ENCODE measurements at places on chromosomes 4 and X. TPM values are rescaled to one million over a fixed set of nuclear protein-coding genes. Genes with fewer than 3 reads are reported as not detected.

Gene STATH
- total RNA-seq = not detected

GRCh38 chr4:185282968-185283367 lies 73.6 kb downstream of the SNX25 start:
- no peak for DNase-seq
- peaks cover 12% of the 10 kb centered on the region for H3K4me1 ChIP-seq
- H3K36me3 ChIP-seq = no peaks in the 10 kb centered on the region
- H3K27ac ChIP-seq = no peak overlapping the region
- no peaks in the 10 kb centered on the region for H3K27me3 ChIP-seq
- H3K4me3 ChIP-seq = no peak overlapping the region

Gene UGT2A1
- not detected for total RNA-seq

GRCh38 chr4:18593297-18594002 lies 571.9 kb upstream of the LCORL start:
- H3K27me3 ChIP-seq = no peaks in the 10 kb centered on the region
- peak; percentile 80 for DNase-seq
- no peaks in the 10 kb centered on the region for H3K36me3 ChIP-seq
- H3K4me3 ChIP-seq = no peak overlapping the region
- no peaks in the 10 kb centered on the region for H3K4me1 ChIP-seq

Gene CXorf65
- not detected for total RNA-seq

Gene MSX1
- total RNA-seq = 5.0 TPM

- no peak overlapping the region for H3K4me3 ChIP-seq
- no peak for DNase-seq
- H3K27me3 ChIP-seq = peaks cover 29% of the 10 kb centered on the region
Measured at GRCh38 chr4:41448934-41449333, 89.0 kb upstream of the LIMCH1 start.

GRCh38 chrX:97984641-97985040 lies 1100.9 kb downstream of the RPA4 start:
- no peak overlapping the region for H3K4me3 ChIP-seq
- no peaks in the 10 kb centered on the region for H3K36me3 ChIP-seq
- no peaks in the 10 kb centered on the region for H3K4me1 ChIP-seq
- no peak overlapping the region for H3K27ac ChIP-seq
- DNase-seq = no peak
- no peaks in the 10 kb centered on the region for H3K27me3 ChIP-seq

Gene NMU
- total RNA-seq = not detected

- no peaks in the 10 kb centered on the region for H3K36me3 ChIP-seq
- DNase-seq = peak; percentile 96
- H3K27ac ChIP-seq = peak overlapping the region; percentile 93
- H3K27me3 ChIP-seq = no peaks in the 10 kb centered on the region
- H3K4me1 ChIP-seq = peaks cover 20% of the 10 kb centered on the region
Measured at GRCh38 chr4:73222466-73223257, 35.9 kb downstream of the ANKRD17 start.

Gene P2RY10
- not detected for total RNA-seq

DNA sequence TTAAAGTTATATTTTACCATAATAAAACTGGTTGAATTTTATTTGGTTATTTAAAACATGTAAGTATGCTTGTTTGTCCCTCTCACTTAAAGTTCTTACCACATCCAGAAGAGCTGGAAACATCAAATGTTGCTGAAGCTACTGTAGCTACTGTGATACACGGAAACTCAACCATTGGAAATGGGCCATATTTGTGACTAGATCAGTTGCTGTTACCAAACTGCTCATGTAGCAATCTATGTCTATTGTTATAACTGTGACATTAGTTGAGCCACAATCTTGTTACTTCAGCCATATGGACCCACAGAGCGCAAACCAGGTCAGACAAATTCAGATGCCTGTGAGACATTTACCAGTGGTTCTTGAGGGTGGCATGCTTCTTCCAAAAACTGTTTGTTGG lies 41.6 kb downstream of the NDNF start:
- DNase-seq = no peak
- H3K27me3 ChIP-seq = no peaks in the 10 kb centered on the region
- H3K27ac ChIP-seq = no peak overlapping the region
- no peaks in the 10 kb centered on the region for H3K36me3 ChIP-seq
- no peaks in the 10 kb centered on the region for H3K4me1 ChIP-seq

DNA sequence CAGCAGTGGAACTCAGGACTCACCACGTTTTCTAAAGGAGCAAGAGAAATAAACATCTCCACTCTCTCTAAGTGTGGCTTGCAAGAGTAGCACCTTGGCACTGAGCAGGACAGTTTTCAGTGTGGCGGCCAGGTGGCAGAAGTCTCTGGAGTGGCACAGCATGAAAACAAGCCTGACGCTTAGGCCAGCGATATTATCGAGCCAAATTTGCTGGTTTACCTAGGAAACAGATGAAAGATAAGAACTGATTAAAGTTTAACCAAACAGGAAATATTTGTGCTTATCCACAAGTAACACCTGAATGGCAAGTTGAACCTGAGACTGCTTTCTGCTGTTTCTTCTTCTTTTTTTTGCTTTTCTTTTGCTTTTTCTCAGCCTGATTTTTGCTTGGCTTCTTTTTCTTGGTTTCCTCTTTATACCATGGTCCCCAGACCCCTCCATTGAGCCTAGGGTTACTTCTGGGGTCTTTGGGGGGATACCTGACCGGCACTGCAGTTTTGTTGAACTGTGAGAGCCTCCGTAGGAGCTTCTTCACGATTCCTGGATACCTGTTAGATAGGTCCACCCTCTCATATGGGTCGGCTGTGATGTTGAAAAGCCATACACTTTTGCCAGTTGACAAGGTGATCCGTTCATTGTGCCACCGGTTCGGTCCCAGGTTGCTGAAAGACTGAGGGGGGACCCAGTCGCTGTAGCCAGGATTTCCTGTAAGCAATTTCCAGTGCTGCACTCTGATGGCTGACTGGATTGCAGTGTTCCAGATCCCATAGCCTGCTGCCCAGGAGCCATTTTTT lies 77.3 kb downstream of the ARSJ start:
- DNase-seq = peak; percentile 26
- H3K27ac ChIP-seq = no peak overlapping the region
- peaks cover 15% of the 10 kb centered on the region for H3K36me3 ChIP-seq
- H3K27me3 ChIP-seq = no peaks in the 10 kb centered on the region
- no peak overlapping the region for H3K4me3 ChIP-seq
- H3K4me1 ChIP-seq = no peaks in the 10 kb centered on the region

DNA sequence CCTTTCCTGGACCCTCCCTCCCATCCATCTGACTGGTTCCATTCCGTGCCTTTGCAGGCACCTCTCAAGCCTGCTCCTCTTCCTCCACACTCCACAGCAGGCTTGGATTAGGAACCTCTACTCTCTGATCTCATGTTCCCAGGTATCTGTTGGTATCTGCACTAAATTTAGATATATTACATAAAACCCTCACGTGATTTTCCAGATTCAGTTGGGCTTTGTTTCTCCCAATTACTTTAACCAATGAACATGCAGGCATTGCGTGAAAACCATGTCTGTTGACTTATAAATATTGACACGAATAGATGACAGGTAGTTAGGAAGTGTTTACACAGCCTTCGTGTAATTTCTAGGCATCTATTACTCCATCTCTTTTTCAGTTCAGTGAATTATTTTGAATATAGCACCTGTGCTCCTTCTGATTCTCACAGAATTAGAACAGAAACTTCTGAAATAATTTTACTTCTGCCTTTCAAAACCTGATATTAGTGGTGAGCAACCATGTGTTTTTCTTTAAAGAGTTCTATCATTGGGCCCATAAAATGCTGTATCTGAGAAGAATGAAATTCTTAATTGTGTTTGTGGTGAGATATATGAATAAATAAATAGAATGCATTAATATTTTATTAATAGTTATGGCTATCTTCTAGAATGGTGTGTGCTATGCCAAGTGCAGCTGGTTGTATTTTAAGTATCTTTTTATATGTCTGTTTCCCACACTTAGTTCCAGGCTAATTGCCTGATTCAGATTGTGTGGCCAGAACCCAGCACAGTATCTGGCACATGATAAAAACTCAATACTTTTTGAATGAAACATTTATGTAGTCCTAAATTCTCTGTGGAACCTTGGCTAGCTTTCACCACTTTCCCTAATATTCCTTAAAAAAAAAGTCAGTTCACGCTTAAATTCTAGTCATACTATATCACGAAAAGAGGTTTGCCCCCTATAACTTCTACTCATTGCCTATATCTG lies 304.8 kb downstream of the QDPR start:
- peaks cover 15% of the 10 kb centered on the region for H3K27me3 ChIP-seq
- H3K27ac ChIP-seq = no peak overlapping the region
- H3K36me3 ChIP-seq = no peaks in the 10 kb centered on the region
- no peak for DNase-seq

- H3K4me1 ChIP-seq = peaks cover 4% of the 10 kb centered on the region
- H3K27ac ChIP-seq = no peak overlapping the region
- H3K4me3 ChIP-seq = no peak overlapping the region
- H3K36me3 ChIP-seq = no peaks in the 10 kb centered on the region
Measured at GRCh38 chr4:85603437-85604336, 128.7 kb downstream of the ARHGAP24 start.

GRCh38 chrX:97740886-97741285 lies 857.2 kb downstream of the RPA4 start:
- no peak for DNase-seq
- H3K27me3 ChIP-seq = no peaks in the 10 kb centered on the region
- H3K4me1 ChIP-seq = no peaks in the 10 kb centered on the region
- no peak overlapping the region for H3K27ac ChIP-seq
- no peaks in the 10 kb centered on the region for H3K36me3 ChIP-seq
- H3K4me3 ChIP-seq = no peak overlapping the region

Gene TRIM61
- 0.22 TPM for total RNA-seq

GRCh38 chrX:13092455-13092941 lies 48.1 kb upstream of the FAM9C start:
- H3K27ac ChIP-seq = no peak overlapping the region
- peaks cover 38% of the 10 kb centered on the region for H3K4me1 ChIP-seq
- H3K36me3 ChIP-seq = no peaks in the 10 kb centered on the region
- no peak overlapping the region for H3K4me3 ChIP-seq
- no peaks in the 10 kb centered on the region for H3K27me3 ChIP-seq
- DNase-seq = no peak

- H3K27me3 ChIP-seq = no peaks in the 10 kb centered on the region
- no peaks in the 10 kb centered on the region for H3K4me1 ChIP-seq
- H3K27ac ChIP-seq = no peak overlapping the region
- no peaks in the 10 kb centered on the region for H3K36me3 ChIP-seq
- H3K4me3 ChIP-seq = no peak overlapping the region
- DNase-seq = no peak
Measured at GRCh38 chr4:74402692-74403456, 37.9 kb downstream of the EREG start.

- no peaks in the 10 kb centered on the region for H3K27me3 ChIP-seq
- H3K4me3 ChIP-seq = no peak overlapping the region
Measured at GRCh38 chr4:142222127-142222526, 585.7 kb downstream of the IL15 start.

DNA sequence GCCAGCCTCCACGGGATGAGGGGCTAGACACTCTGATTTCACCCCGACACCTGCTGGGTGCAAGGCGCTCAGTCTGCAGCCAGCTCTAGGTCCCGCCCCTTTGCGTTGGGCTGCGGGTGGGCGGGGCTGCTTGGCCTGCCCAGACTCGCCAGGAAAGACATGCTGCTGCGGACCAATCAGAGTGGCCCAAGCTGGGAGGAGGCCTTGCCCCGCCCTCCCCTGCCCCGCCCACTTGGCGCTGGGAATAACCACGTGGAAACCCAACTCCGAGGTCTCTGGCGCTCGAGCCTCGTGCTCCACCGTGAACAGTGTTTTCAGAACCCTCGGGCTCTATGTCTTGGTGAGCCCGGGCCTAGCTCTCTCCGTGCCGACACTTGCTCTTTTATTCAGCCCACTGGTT lies 5.3 kb upstream of the VMA21 start:
- no peak overlapping the region for H3K4me3 ChIP-seq
- H3K4me1 ChIP-seq = peaks cover 11% of the 10 kb centered on the region
- no peaks in the 10 kb centered on the region for H3K36me3 ChIP-seq
- H3K27me3 ChIP-seq = no peaks in the 10 kb centered on the region
- DNase-seq = no peak
- H3K27ac ChIP-seq = no peak overlapping the region

DNA sequence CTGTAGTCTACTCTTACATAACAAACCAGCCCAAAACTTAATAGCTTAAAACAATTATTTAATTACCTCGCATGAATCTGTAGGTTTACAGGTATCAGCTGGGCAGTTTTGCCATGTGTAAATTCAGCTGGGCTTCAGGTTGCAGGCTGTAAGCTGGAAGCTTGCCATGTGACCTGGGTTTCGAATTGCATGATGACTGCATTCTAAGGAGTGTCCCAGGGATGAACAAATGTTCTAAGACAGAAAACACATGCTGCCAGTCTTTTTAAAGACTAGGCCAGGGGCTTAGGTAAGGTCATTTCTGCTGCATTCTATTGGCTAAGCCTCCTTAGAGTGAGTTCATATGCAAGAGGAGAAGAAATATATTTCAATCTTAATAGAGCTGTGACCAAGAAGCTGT lies 44.8 kb downstream of the GRIA2 start:
- DNase-seq = no peak
- H3K36me3 ChIP-seq = no peaks in the 10 kb centered on the region
- H3K4me3 ChIP-seq = no peak overlapping the region
- no peaks in the 10 kb centered on the region for H3K4me1 ChIP-seq
- no peaks in the 10 kb centered on the region for H3K27me3 ChIP-seq
- H3K27ac ChIP-seq = no peak overlapping the region

- H3K4me1 ChIP-seq = peaks cover 4% of the 10 kb centered on the region
- no peaks in the 10 kb centered on the region for H3K36me3 ChIP-seq
- peak within 1 kb of the TSS; percentile 6 for H3K27ac ChIP-seq
- peak within 1 kb of the TSS; percentile 45 for H3K4me3 ChIP-seq
- H3K27me3 ChIP-seq = no peaks in the 10 kb centered on the region
Measured at GRCh38 chrX:132022967-132023895, at the start of gene STK26. Gene STK26 (plus strand): TSS chrX:132023302. CDS start chrX:132023618, 316 bp downstream.

DNA sequence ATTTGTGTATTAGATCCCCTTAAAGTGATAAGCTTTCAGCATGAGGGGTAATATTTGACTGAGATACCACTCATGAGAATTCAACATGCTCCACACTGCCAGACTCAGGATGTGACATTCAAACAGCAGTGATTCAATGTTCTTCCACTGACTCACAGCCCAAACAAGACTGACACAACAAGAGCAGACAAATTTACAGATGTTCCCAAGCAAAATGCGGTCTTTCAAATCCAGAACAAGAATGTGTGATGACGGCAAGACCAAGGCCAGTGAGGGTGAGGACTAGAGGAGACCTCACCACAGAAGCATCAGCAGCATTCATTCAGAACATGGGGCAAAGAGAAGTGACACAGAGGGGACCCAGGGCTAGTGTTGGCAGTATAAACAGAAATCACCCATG lies 99.3 kb upstream of the GRIA3 start:
- no peaks in the 10 kb centered on the region for H3K36me3 ChIP-seq
- no peak overlapping the region for H3K27ac ChIP-seq
- no peaks in the 10 kb centered on the region for H3K27me3 ChIP-seq
- no peaks in the 10 kb centered on the region for H3K4me1 ChIP-seq

Gene TACC3
- total RNA-seq = 135 TPM
